Frontal cortex (tissue), 4 donors: ENCODE measurements at places on chromosomes 16 and 17. TPM values are rescaled to one million over a fixed set of nuclear protein-coding genes. Genes with fewer than 3 reads are reported as not detected.

FBXO39 gene
- total RNA-seq: not detected

LRRC75A gene
- 3.3 TPM for total RNA-seq

CDK5R1 gene
- total RNA-seq: 271 TPM

SRL gene
- total RNA-seq: under 0.01 TPM

GSDMA gene
- under 0.01 TPM for total RNA-seq

ABCA10 gene
- total RNA-seq: 4.1 TPM

HEATR9 gene
- not detected for total RNA-seq

NXPH3 gene
- total RNA-seq: 7.7 TPM

TAC4 gene
- not detected for total RNA-seq

TVP23A gene
- total RNA-seq: 17.5 TPM

SOCS3 gene
- 5.3 TPM for total RNA-seq

TCAP gene
- 0.82 TPM for total RNA-seq

EPN3 gene
- total RNA-seq: 0.41 TPM

CD79B gene
- under 0.01 TPM for total RNA-seq

P2RX5 gene
- 5.3 TPM for total RNA-seq

CHD9NB gene
- 0.41 TPM for total RNA-seq

TBC1D3K gene
- total RNA-seq: not detected

CRYM gene
- 87.2 TPM for total RNA-seq

CACNA1H gene
- 14.7 TPM for total RNA-seq

SHBG gene
- not detected for total RNA-seq

NPIPB6 gene
- 0.82 TPM for total RNA-seq

TAT gene
- total RNA-seq: not detected

HNF1B gene
- not detected for total RNA-seq

LGALS9B gene
- total RNA-seq: not detected

LPO gene
- not detected for total RNA-seq

PRR14 gene
- total RNA-seq: 7.3 TPM

MEOX1 gene
- 0.41 TPM for total RNA-seq

ITGB3 gene
- 1.2 TPM for total RNA-seq

ACSM2B gene
- total RNA-seq: not detected
